Smooth muscle cell of the pulmonary artery (primary cell): ENCODE measurements at places on chromosomes 5 and 9. TPM values are rescaled to one million over a fixed set of nuclear protein-coding genes. Genes with fewer than 3 reads are reported as not detected.

PCA3 gene
- total RNA-seq, result 0.07 and 0.13 TPM in 2 replicates

SPATA31D3 gene
- not detected in 2 replicates for total RNA-seq

ZNF883 gene
- 3.2 and 3.3 TPM in 2 replicates for total RNA-seq

SLC46A2 gene
- not detected in 2 replicates for total RNA-seq

ACSL6 gene
- 0.17 TPM in 1 of 2 replicates, not detected in the other for total RNA-seq

ZNF618 gene
- 10.4 and 13.2 TPM in 2 replicates for total RNA-seq

SLC4A9 gene
- total RNA-seq, result 0.07 TPM in 1 of 2 replicates, not detected in the other

LAMC3 gene
- total RNA-seq, result 0.30 and 0.33 TPM in 2 replicates

PLAC8L1 gene
- total RNA-seq, result 0.20 and 0.52 TPM in 2 replicates

SLC28A3 gene
- total RNA-seq, result 0.36 and 0.46 TPM in 2 replicates

SLC6A19 gene
- total RNA-seq, result not detected in 2 replicates

INSL6 gene
- total RNA-seq, result not detected in 2 replicates

ADAMTSL1 gene
- 111 and 128 TPM in 2 replicates for total RNA-seq

EEIG1 gene
- 24.6 and 44.9 TPM in 2 replicates for total RNA-seq

SH3GL2 gene
- total RNA-seq, result 0.07 TPM in 1 of 2 replicates, not detected in the other

SELENOP gene
- total RNA-seq, result 2.5 and 15.6 TPM in 2 replicates

CER1 gene
- total RNA-seq, result not detected in 2 replicates

GADD45G gene
- total RNA-seq, result 0.20 and 0.36 TPM in 2 replicates

CACNA1B gene
- total RNA-seq, result under 0.01 and 0.07 TPM in 2 replicates

LCN10 gene
- total RNA-seq, result 0.33 TPM in 1 of 2 replicates, not detected in the other

ASPN gene
- 9.2 and 9.6 TPM in 2 replicates for total RNA-seq

NR2F1-AS1 gene
- total RNA-seq, result 10.7 and 11.4 TPM in 2 replicates

CDC25C gene
- 0.69 and 1.8 TPM in 2 replicates for total RNA-seq

CBY3 gene
- total RNA-seq, result 0.20 TPM in 1 of 2 replicates, not detected in the other

GPR150 gene
- total RNA-seq, result 0.40 and 0.46 TPM in 2 replicates

PCDHGB1 gene
- total RNA-seq, result 2.2 and 3.8 TPM in 2 replicates

FOXI1 gene
- total RNA-seq, result not detected in 2 replicates

TRUB2 gene
- 18.8 and 24.4 TPM in 2 replicates for total RNA-seq

SGCD gene
- total RNA-seq, result 2.5 and 9.8 TPM in 2 replicates

PCDHGC4 gene
- 3.5 and 4.2 TPM in 2 replicates for total RNA-seq

CTSL gene
- total RNA-seq, result 167 and 478 TPM in 2 replicates

SAPCD2 gene
- total RNA-seq, result 2.7 and 3.7 TPM in 2 replicates

KIAA0825 gene
- 3.1 and 3.8 TPM in 2 replicates for total RNA-seq
